ENCODE measurements at places on chromosomes 13 and 19.

DNA sequence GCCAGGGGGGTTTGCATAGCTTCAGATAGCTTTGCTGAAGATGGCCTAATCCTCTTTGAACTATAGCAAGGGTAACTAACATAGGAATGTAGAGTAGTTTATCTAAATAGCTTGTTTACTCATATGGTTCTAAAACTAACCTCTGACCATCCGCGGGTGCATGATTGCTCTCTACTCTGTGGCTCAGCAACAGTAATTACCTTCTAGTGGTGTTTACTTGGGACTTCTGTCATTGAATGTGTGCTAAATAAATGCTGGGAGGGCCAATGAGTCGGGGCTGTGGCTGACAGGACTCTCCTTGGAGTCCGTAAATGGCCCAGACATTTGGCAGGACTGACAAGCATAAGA, 1461.9 kb downstream of the UQCRFS1 start:
- DNase-seq, result no peak

- DNase-seq, result no peak
Measured at GRCh38 chr13:111620166-111620565, 299.7 kb downstream of the TEX29 start.

GRCh38 chr13:112963641-112964040, 5.4 kb upstream of the MCF2L start:
- no peak for DNase-seq

DNA sequence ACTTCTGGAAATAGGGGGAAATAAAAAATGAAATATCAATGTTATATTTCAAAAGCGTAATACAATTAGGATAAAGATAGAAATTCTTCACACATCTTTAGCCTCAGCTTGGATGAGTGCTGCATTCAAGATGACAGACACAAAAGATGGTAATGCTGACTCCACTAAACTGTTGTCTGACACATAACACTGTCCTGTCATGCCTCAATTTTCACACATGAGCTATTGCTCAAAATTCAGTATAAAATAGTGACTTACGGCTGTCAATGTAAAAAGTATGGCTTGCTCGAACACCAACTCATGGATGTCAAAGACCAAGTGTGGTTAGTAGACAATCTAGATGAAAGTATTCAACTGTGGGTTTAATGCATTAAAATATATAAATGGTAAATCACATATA, 94.5 kb downstream of the KLF12 start:
- DNase-seq, result no peak

DNA sequence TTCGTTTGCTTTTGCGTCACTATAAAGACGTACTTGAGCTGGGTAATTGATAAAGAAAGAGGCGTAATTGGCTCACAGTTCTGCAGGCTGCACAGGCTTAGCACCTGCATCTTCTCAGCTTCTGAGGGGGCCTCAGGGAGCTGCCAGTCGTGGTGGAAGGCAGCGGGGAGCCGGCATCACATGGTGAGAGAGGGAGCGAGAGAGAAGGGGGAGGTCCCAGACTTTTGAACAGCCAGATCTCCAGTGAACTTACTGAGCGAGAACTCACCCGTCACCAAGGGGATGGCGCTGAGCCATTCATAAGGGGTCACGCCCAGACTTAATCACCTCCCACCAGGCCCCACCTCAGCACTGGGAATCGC, 58.7 kb upstream of the F7 start:
- DNase-seq, result no peak

GRCh38 chr19:30226464-30227011, 145.6 kb upstream of the ZNF536 start:
- peak; percentile 54 for DNase-seq

GRCh38 chr13:44734201-44734707, 158.1 kb upstream of the TSC22D1 start:
- DNase-seq, result no peak

DNA sequence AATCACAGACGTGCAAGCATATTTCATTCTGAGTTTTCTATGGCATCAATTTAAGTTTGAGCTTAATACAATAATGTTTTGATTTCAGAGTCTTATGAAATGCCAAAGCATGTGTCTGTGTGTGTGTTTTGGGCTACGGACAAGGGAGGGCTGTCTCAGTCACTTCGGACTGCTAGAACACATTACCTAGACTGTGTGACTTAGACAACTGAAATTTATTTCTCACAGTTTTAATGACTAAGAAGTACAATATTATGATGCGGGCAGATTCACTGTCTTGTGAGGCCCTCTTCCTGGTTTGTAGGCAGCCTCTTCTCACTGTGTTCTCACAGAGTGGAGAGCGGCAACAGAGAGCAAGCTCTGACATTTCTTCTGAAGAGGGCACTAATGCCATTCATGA, 1202.0 kb downstream of the EFNB2 start:
- no peak for DNase-seq

GRCh38 chr19:28785971-28786370, 427.0 kb downstream of the UQCRFS1 start:
- no peak for DNase-seq

- no peak for DNase-seq
Measured at GRCh38 chr13:41848435-41849255, 112.3 kb downstream of the VWA8 start.

- no peak for DNase-seq
Measured at GRCh38 chr13:45737571-45738017, 35.5 kb downstream of the CBY2 start.

DNA sequence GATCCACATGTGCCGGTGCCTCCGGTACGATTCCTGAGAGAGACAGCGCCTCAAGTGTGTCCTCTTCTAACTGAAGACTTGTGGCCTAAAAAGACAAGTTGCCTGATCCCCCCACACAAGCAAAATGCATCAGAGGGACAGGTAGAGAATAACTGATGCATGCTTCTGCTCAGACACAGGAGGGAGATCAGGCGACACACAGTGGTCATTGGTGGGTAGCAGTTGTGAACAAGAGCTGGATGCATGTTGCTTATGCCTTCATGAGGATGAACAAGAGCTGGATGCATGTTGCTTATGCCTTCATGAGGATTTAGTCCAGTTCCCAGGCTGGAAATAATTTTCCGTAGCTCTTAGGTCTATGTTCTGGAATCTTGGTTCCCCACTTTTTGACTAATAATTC, 505.6 kb downstream of the MYO16 start:
- no peak for DNase-seq

DNA sequence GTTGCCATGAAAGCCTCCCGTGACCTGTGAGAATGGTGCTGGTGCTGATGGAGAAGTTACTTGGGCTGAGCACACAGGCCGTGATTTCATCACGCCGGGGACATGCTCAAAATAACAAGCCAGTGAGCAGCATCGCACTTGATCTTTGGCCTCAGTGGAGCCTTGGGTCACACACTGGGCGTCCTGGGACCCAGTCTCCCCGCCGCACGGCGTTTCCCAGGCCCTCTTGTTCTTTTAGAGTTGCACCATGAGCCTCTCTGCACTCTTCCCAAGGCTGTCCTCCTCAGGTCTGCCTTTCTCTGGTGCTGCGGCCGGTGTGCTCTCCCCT, 9.5 kb upstream of the NDUFS7 start:
- no peak for DNase-seq

DNA sequence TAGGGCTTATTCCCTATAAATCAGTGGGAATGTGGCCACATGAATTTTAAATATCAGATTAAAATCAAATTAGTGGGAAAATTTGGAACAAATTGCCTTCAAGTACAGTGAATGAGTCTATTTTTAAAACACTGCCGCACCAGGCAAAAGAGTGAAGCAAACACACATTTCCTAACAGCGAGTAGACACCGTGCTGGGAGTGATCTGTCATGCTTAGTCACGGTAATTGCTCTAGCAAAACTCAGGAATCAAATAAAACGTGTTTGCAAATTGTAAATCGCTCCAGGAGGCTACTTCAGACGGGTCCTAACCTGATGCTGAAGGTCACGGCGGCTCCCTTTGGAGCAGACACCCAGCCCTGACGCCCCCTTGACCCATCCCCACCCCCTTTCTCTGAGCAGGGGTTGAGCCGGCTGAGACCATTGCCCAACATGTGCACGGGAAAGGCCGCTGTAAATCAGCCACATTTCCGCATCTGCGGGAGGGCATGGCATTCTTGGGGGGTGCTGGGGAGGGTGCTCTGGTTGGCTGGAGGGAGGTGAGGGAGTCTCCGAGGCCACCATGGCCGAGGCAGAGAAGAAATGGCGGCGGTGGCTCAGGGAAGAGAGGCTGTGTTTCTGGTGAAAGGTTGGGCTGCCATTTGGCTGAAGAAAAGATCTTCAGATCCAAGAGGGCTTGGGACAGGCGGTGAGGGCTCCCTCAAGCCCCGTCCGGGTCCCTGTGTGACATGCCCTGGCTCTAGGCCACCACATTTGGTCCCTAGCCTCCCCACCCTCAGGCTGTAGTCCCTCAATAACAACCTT, 8.9 kb downstream of the CEBPA start:
- DNase-seq, result no peak

DNA sequence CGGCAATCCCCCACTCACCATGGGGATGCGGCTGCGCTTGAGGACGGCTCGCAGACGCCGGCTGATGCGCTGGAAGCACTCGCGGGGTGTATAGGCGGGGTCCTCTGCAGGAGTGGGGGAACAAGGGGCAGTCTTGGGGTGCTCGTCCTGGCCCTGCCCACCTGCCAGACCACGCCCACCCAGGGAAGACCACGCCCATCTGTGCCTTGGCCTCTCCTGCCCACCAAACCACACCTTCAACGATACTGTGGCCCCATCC, 6.7 kb downstream of the RNU6-9 start:
- DNase-seq, result no peak

DNA sequence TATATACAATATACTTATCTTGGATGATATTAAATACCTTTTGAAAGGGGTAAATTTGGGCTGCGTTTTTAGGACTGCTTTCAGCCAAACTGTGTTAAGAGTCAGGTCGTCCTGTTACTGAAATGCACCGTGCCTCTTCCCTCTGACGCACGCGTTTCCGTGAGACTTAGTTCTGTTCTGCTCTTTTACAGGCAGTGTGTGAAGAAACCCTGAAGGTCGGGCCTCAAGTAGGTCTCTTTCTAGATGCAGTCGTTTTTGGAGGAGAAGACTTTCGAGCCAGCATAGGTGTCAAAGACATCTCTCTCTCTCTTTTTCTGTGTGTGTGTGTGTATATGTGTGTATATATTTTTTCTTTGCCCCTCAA, 107.0 kb downstream of the ZIC5 start:
- DNase-seq, result no peak

DNA sequence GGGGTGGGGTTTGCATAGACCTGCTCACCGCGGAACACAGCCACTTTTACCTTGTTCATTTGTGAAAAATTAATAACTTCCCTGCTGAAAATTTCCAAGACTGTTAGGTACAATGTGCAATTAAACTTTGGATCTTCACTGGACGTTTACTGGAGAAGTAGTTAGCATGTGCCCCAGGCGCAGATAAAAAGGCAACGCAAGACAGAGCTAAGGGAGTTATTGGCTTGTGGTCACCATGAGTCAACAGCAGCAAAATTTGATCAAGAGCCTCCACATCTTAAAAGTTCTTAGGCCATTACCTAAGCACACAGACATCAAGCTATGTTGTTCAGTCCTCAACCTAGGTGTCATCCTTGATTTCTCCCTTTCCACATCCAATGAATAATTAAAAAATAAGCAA, 257.0 kb downstream of the LHFPL6 start:
- no peak for DNase-seq

DNA sequence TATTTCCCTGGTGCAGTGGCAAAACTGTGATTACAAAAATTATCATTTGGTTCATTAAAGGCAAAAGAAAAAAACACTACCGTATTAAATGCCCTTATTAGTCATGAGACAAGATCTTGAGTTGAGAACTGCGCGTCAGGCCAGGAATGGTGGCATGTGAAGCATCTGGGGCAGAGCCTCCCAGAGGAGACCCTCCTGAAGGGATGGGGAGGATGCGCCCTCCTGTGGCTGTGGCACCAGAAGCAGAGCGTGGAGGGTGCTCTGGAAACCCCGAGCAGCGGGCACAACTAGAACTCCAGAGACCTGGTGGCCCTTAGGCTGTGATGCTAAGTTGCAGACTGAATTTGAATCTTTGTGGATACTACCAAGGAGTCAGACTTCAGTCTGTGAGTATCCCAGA, 11.5 kb downstream of the CUL4A start:
- DNase-seq, result no peak

GRCh38 chr13:103883164-103883563, 816.9 kb upstream of the SLC10A2 start:
- DNase-seq, result peak; percentile 59

DNA sequence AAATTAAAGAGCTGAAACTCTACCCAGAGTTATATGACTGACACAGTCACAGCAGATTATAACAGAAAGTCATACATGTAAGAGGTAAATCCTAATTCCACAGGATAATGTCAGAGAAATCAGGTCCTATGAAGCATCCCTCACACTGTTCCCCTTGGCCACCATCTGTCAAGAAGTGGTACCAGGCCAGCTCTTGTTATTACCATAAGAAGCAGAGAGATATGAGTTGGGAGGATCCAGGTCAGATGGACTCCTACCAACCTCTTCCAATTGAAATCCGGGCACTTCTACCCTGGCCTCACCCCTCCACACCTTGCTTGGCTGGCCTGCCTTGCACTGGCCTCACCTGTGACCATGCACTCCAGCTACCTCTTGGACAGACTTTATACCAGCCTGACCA, 353.2 kb downstream of the DNAJC15 start:
- DNase-seq, result no peak

- DNase-seq, result no peak
Measured at GRCh38 chr13:111201304-111201940, 86.3 kb downstream of the ARHGEF7 start.
